A549 treated with Mapracorat at 1 μM for 4 hours (cell line): ENCODE measurements at places on chromosomes 12 and 14. TPM values are rescaled to one million over a fixed set of nuclear protein-coding genes. Genes with fewer than 3 reads are reported as not detected.

Gene LBHD2
- 0.21 to 0.56 TPM (median 0.26 TPM) in 4 of 5 replicates, not detected in the other for total RNA-seq

Gene FBRSL1
- 70.8 to 104 TPM (median 90.5 TPM) in 5 replicates for total RNA-seq

Gene LRRC43
- 0.08 TPM in 1 of 5 replicates, not detected in the others for total RNA-seq

Gene TDRD9
- total RNA-seq = 0.14 to 0.40 TPM (median 0.28 TPM) in 4 of 5 replicates, not detected in the other

Gene SLC48A1
- total RNA-seq = 20.5 to 29.4 TPM (median 25.2 TPM) in 5 replicates

Gene BEGAIN
- 5.9 to 9.6 TPM (median 7.4 TPM) in 5 replicates for total RNA-seq

Gene SERPINA9
- total RNA-seq = not detected in 5 replicates

Gene HELB
- 0.80 to 1.4 TPM (median 1.3 TPM) in 5 replicates for total RNA-seq

Gene ABHD12B
- total RNA-seq = not detected in 5 replicates
